NCI-H1930 (cell line): ENCODE measurements at places on chromosomes 6 and 20.
A peak's percentile ranks its signal among the peaks of the same experiment; 100 is the strongest.

- DNase-seq = no peak
Observed at GRCh38 chr6:84462698-84463097, 235.3 kb upstream of the CEP162 start.

DNA sequence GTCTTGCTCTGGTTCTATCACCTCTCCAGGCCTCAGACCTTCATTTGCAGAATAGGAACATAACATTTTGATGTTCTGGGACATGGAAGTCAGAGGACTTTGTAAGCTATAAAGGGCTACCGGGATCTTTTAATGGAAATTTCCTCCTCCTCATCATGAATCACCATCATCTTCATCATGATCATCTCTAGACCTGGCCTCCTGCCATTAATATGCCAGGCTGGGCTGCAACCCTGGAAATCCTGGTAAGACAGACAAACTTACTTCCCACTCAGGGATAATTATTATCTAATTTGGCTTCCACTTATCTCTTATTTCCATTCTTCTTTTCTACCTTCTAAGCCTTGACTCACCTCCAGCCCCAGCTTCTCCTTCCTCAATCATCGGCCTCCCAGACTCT, 41.0 kb upstream of the MRPS18A start:
- DNase-seq = no peak

GRCh38 chr20:4366076-4366475, 350.7 kb upstream of the RNF24 start:
- DNase-seq = no peak

GRCh38 chr6:145483191-145483996, 251.9 kb downstream of the EPM2A start:
- DNase-seq = no peak

GRCh38 chr20:11807054-11808048, 110.3 kb upstream of the BTBD3 start:
- no peak for DNase-seq

- no peak for DNase-seq
Observed at GRCh38 chr6:45722876-45723275, 292.8 kb downstream of the CLIC5 start.

DNA sequence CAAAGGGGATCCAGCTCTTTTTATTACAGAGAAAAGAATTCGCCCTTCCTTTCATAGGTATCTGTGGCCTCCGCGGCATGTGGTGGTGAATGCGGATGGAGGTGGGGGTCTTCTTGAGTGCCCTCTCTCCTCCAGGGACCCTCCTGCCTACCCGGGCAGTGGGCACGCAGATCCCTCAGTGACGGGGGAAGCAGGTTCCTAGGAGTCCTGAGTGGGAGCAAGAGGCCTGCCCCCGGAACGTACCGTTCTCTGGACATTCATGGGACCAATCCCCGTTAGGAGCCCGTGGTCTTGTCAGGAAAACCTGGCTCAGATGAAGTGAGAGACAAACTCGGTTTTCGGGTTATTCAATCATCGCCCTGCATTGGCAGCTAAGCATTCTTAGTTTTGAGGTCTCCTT, 56.4 kb downstream of the SMOC2 start:
- no peak for DNase-seq

GRCh38 chr20:1702328-1702727, 44.7 kb upstream of the SIRPG start:
- no peak for DNase-seq

GRCh38 chr6:145323646-145324045, 411.7 kb downstream of the EPM2A start:
- no peak for DNase-seq

DNA sequence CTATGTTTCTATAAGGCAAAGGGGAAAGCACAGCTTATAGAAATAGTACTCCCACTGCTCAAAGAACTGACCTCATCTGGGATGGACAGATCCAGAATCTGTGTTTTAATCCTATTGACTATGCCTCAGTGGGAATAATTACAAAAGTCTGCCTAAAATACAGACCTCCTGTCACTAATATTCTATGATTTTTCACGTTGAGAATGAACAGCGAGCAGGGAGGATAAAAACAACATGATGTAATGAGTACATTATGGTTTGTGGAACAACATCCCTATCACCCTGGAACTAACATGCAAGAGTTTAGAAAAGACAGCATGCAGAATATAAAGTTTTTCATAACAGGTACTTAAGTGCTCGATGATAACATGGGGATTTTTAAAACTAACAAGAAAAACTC, 53.9 kb downstream of the EPHA7 start:
- no peak for DNase-seq

- DNase-seq = peak; percentile 46
Observed at GRCh38 chr6:108560463-108561308, at the start of gene FOXO3. TSS of gene FOXO3 (plus strand) at chr6:108560917. CDS start at chr6:108561209, 292 bp downstream.

DNA sequence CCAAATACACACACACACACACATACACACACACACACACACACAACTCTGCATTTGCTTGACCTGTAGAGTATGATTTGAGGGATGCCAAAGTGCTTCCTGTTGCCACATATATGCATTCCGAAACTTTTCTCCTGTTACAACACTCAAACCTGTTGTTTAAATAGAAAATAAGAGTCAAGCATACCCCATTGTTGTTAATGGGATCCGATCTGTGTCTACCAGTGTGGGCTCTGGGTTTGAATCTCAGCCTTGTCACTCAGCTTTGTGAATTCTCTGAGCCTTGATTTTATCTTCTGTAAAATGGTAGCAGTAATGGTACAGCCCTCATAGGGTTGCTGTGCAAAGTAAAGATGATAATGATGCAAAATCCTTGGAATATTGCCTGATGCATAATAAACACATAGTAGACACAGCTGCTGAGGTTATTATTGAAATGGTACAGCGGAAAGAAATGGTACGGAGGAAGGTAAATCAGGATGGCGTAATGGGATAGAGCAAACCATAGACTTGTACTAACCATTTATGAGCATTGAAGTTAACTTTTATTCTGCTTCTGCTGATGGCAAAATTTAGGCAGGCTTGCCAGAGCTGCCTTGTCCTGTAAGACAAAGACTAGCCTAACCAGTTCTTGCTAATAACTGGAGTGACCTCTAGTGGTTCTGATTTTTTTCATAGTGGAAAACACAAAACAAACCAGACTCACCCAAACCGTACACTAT, 113.5 kb upstream of the PHACTR1 start:
- peak; percentile 23 for DNase-seq

- no peak for DNase-seq
Observed at GRCh38 chr6:90859612-90860011, 272.7 kb upstream of the MAP3K7 start.

DNA sequence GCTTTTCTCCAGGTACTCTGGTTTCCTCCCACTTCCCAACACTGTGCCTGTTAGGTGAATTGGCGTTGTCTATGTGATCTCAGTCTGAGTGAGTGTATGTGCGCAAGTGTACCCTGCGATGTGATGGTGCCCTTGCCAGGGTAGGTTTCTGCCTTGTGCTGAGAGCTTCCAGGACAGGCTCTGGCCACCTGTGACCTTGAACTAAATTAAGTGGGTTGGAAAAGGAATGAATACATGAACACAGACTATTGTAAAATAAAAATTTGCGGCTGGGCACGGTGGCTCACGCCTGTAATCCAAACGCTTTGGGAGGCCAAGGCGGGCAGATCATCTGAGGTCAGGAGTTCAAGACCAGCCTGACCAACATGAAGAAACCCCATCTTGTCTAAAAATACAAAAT, 678.0 kb downstream of the DHX35 start:
- no peak for DNase-seq

- no peak for DNase-seq
Observed at GRCh38 chr6:5520796-5521195, 259.5 kb downstream of the FARS2 start.

- DNase-seq = no peak
Observed at GRCh38 chr20:46694484-46694883, 5.2 kb upstream of the TP53RK start.

GRCh38 chr20:19427480-19427879, 215.0 kb downstream of the SLC24A3 start:
- DNase-seq = no peak

DNA sequence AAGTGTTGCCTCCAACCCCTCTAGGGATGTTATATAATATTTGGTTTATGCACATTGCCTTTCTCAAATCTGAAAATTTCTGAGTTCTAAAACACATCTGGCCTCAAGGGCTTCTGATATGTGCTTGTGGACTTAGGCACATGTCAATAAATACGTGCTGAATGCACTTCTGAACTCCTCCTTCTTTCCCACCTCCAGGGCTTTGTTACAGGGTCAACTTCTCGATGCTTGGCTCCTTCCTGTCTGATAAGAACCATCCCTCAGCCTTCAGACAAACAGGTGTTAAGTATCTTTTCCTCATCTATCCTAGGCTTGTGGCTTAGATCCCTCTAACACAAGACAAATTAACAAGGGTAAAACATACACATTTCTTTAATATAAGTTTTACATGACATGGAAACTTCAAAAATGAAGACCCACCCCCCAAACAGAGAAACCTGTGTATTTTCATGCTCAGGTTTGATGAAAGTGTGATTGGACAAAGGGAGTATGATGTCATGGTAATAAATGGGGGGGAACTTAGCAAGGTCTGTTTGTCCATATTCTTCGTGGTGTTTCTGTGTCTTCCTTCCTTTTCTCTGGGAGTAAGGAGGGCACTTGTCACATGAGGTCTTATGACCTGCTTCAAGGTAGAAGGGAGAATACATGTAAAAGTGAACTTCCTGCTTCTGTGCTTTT, 326.9 kb downstream of the CD83 start:
- DNase-seq = no peak

DNA sequence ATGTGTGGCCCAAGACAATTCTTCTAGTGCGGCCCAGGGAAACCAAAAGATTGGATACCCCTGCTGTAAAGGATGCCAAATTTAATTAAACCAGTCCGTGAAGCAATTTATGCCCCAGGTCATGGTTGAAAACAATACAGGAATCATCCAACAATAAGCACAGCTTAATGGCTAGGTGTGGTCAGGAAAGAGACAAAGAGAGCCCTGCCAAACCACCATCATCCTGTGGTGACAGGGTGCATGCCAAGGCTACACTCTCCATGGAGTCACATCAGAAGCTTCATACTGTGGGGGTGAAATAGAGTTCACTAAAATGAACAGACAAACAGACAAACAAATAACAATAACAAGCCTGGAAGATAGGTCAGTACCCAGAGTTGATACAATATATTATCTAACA, 62.7 kb downstream of the DZANK1 start:
- no peak for DNase-seq

DNA sequence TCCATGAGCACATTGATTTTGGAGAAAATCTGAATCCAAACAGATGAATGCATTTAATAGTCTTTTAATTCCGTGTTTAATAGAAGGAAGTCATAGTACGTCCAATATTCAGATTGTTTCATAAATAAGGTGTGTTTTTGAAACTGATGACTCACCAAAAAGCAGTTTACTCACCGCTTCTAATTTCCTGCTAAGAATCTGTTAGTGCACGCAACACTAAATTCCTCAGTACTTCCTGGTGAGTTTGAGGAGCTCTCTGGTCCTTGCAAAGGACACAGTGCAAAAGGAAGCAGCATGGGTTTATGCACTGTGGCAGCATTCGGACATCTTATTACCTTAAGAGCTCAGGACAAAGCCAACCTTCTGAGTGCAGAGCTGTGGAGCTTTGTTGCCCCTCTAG, 2.3 kb upstream of the ADGRF1 start:
- DNase-seq = no peak

DNA sequence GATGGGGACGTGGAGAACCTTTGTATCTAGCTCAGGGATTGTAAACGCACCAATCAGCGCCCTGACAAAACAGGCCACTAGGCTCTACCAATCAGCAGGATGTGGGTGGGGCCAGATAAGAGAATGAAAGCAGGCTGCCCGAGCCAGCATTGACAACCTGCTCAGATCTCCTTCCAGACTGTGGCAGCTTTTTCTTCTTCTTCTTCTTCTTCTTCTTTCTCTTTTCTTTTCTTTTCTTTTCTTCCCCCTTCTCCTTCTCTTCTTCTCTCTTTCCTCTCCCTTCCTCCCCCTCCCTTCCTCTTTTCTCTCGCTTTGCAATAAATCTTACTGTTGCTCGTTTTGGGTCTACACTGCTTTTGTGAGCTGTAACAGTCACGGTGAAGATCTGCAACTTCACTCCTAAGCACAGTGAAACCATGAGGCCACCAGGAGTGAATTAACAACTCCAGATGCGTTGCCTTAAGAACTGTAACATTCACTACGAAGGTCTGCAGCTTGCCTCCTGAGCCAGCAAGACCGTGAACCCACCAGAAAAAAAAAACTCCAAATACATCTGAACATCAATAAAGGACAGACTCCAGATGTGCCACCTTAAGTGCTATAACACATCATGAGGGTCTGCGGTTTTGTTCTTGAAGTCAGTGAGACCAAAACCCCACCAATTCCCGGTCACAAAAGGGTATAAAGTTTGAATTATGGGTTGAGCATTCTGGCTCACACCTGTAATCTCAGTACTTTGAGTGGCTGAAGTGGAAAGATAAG, 19.6 kb upstream of the SERPINB1 start:
- no peak for DNase-seq

DNA sequence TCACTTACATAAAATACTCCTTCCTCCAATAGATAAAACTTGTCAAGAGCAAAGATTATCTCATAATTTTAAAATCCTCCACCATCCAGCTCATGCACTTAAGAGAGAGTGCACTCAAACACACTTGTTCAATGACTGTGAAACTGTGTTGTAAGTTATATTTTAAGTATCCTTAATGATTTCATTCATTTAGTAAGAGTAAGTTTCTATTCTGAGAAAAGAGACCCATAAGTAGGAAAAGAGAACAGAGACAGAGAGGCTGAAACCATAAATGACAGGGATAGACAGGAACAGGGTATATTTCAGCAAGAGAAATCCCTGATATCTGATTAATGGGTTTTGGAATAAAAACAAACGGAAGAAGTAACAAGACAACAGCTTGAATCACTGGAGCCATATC, 8.2 kb downstream of the SSR1 start:
- no peak for DNase-seq

- DNase-seq = no peak
Observed at GRCh38 chr6:122367171-122367570, 32.3 kb upstream of the HSF2 start.

GRCh38 chr20:24089576-24089975, 101.0 kb upstream of the GGTLC1 start:
- DNase-seq = no peak

- DNase-seq = no peak
Observed at GRCh38 chr6:151412909-151413308, 21.6 kb upstream of the ZBTB2 start.

DNA sequence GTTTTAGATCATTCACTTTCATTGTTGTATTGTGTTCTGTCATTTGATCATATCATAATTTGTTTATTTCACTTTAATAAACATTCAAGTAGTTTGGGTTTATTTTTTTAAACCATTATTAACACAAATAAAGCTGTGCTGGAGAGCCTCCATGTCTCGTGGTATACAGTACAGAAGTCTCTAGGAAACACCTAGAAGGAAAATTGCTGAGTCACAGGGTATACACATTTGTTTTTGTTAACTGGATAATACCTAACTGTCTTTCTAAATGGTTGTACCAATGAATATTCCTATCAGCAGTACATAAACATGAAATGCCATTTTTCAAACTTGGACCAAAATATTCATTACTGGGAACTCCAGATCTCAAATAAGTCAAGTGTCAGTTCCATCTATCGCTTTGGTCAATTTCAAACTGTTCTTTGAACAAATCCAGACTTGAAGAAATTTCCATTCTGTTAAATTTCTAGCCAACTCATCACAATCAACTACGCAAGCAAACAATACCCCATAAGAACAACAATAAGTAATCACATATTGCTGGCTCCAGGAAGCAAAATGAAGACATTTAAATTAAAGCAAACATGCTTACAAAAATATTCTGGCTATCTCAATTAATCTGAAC, 138.1 kb downstream of the ATXN1 start:
- DNase-seq = no peak
